ENCODE measurements at places on chromosomes 7 and 10.

- no peak for DNase-seq
Observed at GRCh38 chr7:40570223-40570622, 435.4 kb downstream of the SUGCT start.

DNA sequence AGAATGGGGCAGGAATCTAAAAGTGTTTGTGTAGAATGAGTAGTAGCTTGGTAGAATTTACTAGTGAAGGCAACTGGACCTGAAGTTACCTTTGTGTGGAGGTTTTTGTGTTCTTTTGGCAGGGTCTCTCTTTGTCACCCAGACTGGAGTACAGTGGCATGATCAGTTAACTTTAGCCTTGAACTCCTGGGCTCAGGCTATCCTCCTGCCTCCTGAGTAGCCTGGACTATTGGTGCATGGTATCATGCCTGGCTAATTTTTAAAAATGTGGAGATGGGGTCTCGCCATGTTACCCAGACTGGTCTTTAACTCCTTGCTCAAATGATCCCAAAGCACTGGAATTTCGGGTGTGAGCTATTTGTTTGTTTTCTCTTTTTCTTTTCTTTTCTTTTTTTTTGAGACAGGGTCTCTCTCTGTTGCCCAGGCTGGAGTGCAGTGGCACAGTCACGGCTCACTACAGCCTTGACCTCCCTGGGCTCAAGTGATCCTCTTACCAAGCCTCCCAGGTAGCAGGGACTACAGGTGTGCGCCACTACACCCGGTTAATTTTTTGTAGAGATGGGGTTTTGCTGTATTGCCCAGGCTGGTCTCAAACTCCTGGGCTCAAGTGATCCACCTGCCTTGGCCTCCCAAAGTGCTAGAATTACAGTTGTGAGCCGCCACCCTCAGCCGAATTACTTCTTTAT is 76.7 kb downstream of the MKLN1 start:
- DNase-seq: no peak

DNA sequence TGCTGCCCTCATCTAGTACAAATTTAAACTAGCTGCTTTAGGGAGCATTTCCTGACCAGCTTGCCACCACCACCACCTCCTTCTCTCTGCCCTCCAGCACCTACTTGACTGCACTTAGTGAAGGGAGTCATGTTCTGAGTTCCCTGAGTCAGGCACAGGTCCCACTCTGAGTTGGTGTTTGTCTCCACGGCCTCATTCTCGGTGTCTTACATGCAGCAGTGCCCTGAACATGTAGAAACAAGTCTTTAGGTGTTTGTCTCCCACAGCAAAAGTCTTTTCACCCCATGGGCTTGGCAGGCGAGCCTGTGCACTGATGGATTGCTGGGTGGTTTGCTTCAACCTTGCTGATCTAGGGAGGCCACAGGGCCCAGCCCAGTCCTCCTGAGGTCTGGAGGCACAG is 16.9 kb downstream of the TSPAN14 start:
- no peak for DNase-seq

DNA sequence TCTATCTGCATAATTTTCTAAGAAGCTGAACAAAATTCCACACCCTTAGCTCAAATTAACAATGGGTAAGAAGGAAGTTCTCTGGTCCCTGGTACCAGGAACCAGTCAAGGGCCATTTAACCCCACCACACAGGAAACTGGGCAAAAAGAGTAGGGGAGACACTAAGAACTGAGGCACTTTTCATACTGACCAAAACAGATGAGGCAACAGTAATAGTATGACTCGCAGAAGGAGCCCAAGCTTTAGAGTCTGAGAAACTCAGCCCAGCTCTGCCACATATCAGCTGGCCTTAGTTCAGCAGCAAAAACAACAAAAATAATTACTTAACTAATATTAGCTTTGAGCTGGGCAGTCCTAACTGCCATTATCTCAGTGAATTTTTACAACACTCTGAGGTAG is 221.2 kb downstream of the FAM107B start:
- no peak for DNase-seq

DNA sequence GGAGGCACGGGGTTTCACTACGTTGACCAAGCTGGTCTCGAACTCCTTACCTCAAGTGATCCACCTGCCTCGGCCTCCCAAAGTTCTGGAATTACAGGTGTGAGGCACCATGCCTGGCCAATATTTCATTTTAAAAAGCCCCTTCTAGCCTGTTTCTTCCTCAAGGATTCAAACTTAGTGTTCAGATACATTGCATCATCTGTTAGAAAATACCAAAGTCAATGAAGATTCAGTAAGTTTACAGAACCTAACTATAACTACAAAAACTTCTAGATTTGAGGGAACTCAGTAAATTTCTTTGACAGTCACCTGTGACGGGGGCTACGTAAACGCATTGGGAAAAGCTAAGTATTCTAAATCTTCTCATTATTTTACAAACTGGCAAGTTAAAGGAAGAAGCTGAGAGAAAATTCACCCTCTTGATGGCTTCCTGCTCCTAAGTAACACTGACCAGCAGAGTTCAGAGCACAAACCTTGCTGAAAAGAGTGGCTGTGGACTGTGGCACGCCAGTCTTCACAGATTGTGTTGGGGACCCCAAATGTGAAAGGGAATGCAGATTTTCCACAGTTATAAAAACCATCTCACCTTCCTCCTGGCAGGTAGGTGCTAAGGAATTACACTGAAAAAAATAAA is 162.2 kb downstream of the PKD1L1 start:
- DNase-seq: no peak
